ENCODE measurements at places on chromosomes 7 and 10.

DNA sequence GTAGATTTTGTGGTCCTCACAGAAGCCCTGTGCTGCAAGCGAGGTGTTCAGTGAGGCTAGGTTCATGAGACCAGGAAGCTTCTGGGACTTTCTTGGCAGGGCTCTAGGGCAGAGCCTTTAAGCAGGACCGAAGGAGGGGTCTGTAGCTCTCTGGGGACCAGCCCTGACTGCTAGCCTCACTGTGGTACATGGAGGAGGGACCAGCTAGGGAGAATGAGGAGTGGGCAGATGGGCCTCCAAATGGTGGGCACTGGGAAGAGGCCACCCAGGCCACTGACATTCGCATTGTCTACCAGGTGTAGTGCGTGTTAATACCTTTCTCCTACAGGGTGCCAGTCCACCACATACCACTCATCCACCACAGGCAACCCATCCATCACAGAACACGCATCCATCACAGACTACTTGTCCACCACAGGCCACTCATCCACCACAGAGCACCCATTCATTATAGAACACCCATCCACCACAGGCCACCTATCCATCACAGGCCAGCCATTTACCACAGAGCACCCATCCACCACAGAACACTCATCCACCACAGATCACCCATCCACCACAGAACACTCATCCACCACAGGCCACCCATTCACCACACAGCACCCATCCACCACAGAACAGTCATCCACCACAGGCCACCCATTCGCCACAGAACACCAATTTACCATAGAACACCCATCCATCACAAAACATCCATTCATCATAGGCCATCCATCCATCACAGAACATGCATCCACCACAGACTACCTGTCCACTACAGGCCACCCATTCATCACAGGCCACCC lies 31.6 kb upstream of the ZNF488 start:
- no peak for DNase-seq

GRCh38 chr7:1562116-1562515 lies 6.1 kb upstream of the TMEM184A start:
- DNase-seq = no peak

DNA sequence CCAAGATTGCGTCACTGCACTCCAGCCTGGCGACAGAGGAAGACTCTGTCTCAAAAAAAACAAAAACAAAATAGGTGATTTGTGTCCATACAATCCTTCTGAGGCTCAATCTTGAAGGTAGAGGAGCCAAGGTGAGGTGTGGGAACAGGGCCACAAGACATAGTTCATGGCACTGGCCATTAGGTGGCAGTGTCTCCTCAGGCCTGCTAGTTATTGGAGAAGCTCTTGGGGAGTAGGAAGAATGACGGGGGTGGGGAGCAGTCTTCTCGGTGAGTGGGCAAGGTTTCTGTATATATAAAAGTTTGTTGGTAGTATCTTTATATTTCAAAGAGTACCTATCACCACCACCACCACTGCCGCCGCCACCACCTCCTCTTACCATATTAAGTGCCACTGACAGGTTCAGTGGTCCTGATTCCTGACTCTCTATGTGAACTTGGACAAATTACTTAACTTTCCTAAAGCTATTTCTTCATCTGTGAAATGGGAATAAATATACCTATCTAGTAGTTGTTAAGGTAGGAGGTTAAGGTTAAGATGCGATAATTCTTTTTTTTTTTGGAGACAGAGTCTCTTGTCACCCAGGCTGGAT lies 24.0 kb downstream of the CCSER2 start:
- peak; percentile 57 for DNase-seq

DNA sequence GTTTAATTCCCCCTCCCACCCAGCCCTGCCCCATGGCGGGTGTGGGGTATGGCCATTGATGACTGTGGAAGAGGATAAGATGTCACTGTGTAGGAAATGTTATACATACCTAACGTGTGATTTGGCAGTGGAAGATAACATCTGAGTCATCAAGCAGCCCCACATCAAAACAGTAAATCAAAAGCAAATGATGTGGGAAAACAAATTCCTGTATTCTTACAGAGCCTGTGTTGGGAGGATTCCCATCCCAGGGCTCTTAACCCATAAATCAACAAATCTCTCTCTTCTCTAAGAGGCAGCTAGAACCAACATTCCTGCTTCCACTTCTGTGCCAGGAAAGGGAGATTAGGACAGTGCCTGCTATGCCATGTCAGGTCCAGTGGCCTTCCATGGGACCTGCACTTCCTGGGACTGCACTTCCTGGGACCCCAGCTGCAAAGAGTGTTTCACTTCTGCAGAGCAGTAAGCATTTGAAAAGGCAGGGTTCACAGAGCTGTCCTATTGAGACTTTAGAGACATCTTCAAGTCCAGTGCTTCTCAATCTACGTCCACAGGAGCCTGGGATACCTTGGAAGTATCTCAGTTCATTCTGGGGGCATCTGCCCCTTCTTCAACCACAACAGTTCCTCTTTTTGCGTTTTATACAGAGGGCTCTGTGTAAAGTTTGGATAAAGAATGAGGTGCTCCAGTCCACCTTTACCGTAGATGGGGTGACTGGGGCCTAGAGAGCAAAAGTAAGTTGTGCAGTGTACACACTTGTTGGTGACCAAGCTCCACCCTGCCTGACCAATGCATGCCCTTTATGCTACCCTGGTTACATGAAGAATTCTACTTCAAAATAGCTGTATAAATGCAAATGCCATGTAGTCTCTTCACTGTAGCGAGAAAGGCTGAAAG lies 45.7 kb downstream of the ATXN7L1 start:
- DNase-seq = no peak

- DNase-seq = no peak
These were observed 148.2 kb downstream of the KCND2 start for GRCh38 chr7:120421151-120421651.

- no peak for DNase-seq
These were observed 30.4 kb downstream of the A1CF start for GRCh38 chr10:50855015-50855414.

DNA sequence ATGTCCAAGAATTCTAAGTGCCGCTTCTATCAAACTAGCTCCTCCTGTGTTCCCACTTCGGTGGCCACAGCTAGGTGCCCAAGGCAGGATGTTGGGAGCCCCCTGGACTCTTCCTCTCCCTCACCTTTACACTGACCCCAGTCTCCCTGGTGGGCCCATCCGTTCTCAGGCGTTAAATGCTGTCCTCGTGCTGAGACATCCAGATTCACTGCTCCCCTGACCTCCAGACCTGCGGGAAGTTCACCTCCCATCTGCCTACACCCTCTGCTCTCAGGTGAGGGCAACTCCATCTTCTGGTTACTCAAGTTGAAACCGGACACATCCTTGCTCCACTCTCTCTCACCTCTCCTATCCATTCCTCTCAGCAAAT lies 114.3 kb downstream of the ARHGAP22 start:
- no peak for DNase-seq

DNA sequence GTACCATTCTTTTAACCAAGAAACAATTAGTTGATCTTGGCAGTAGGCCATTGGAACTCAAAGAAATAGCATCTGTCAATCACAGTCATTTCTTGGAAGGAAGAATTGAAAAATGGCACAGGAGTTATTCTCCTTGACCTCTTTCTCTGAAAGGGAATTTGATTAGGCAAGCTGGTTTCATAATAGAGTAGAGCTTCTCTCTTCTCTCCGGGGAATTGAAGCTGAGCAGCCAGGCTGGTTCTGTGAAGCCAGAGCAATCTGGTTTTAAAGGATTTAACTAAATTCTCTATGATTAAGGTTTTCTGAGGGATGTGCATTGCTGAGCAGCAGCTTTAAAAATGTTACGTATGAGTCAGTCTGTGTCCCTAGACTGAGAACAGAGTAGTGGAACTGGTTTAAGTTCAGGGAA lies 70.2 kb downstream of the AHCYL2 start:
- DNase-seq = peak; percentile 28

GRCh38 chr7:26685606-26686005 lies 178.8 kb downstream of the SKAP2 start:
- DNase-seq = no peak

- DNase-seq = no peak
These were observed 48.0 kb upstream of the SP8 start for GRCh38 chr7:20834656-20835055.

GRCh38 chr7:11021468-11021867 lies 47.8 kb downstream of the PHF14 start:
- no peak for DNase-seq

GRCh38 chr10:13439313-13440184 lies 89.3 kb downstream of the BEND7 start:
- DNase-seq = no peak

- DNase-seq = no peak
These were observed 56.2 kb downstream of the HK1 start for GRCh38 chr10:69334302-69335062.

DNA sequence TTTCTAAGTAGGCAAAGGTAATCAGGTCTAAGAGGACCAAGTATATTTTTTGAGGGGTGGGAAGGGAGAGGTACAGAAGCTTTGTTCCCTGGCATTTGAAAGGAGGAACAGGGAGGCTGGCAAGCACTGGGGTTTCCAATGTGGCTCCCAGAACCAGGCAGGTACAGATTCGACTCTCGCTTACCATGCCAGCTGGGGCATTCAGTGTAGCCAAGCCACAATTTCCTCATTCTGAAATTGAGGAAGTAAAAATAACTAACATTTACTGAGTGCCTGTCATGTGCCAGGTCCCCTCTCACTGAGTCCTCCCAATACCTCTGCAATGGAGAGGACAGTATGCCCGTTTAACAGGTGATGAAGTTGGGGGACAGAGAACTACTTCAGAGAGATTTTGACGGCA lies 45.9 kb upstream of the BET1 start:
- DNase-seq = no peak

DNA sequence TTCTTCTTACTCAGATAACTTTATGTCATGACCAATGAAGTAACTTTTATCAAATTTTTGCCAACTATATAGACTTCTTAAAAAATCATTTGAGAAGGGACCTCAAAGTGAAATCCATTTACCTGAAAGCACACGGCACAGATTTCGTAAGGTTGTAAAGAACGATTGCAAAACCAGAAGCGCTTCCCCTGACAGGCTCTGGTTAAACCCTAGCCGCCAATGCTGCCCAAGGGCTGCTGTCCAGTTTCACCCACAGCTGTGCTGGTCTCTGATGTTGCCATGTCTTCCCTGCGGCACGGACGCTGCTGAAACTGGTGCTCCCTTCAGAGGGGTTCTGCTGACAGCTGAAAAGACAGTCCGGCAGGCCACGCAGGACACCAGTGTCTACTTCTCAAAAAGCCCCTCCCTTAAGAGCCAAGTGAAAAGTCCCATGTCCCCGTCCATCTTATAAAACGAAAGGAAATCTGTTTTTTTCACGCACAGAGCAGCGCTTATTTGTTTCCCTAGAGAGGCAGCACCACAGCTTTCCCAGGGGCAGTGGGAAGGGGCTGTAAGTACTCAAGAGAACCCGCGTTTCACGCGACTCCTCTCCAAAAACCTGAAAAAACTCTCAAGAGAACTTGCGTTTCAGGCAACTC lies 32.5 kb downstream of the GNA12 start:
- DNase-seq = no peak

GRCh38 chr10:77679217-77679616 lies 41.6 kb upstream of the KCNMA1 start:
- DNase-seq = no peak

DNA sequence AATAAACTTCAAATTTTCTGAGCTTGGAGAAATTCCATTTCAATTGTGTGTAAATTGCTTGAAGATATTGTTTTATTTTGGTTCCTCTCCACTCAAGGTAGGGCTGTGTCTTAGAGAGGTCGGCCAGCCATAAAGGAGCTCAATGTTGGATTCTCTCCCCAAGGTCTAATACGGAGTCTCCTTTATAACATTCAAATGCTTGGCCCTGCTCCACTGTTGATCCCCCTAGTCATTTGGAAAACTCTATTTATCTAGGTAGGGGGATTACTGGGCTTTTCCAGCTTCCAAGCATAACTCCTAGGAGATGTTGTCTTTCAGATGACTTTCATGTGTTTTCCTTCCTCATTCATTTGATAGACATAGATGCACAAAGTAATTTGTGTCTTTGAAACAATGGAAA lies 170.9 kb downstream of the LRMDA start:
- DNase-seq = no peak

GRCh38 chr10:118916777-118917176 lies 112.7 kb upstream of the NANOS1 start:
- no peak for DNase-seq

DNA sequence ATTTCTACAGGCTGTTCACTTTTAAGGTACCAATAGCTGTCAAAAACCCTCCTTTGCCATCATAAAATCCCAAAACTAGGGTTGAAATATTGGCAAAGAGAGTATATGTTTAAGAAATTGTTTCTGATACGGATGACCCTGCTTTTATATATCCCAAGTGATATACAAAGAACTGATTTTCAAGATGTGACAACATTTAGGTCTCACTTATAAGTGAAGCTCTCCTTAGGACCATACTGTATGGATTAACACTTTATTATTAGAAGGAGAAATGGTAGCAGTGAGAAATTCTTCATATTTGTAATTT lies 11.0 kb upstream of the CRPPA start:
- no peak for DNase-seq

GRCh38 chr10:11870461-11870780 lies 47.3 kb downstream of the PROSER2 start:
- DNase-seq = no peak

DNA sequence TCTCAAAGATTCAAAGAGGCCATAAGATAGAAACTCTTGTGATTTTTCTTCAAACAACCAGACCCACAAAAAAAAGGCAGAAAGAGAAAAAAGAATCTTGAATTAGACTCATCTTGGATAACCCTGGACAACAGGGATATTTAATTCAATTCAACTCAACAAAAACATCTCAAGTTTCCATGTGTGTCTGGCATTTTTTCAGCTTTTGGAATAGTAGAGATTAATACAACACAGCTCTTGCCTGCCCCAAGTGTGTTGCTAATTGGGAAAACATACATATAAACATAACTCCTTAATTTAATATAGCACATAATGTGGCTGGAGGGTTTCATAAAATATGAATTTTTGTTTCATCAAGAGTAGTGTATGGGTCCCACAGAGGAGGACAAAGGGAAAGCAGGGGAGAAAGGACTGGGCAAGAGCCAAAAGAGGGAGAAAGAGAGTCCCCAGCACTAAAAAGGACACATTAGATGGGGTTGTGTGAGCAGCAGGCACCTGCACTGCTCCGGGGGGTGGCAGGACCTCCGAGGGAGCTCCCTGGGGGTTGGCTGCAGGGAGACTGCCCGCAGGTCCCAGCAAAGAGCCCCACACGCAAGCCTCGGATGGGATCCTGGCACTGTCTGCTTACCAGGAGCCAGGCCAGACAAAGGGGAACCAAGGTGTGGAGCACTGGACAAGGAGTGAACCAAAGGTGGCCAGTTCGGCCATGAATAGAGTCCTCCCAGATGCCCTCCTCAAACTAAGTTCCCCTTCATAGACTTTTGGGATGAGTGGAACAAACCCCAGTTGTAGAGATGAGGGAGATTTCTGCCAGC lies 65.6 kb upstream of the TMEM72 start:
- no peak for DNase-seq

DNA sequence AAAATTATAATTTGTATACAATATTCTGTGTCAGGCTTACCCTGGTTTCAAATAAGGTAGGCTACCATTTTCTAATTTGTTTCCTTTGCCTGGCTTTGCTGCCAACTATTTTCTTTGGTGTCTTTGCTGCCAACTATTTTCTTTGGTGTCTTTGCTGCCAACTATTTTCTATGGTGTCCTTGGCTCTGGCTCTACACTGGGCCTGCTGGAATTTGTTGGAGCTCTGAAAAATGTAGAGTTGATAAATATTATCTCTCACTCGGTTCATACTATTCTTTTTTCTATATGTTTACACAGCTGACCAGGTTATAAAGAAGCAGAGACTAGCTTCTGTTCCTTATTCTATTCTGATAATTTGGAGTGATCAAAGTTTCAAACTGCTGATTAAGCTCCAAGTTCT lies 768.0 kb upstream of the PHF14 start:
- DNase-seq = no peak

Measured in putamen (tissue), 1 donor.